ENCODE measurements at places on chromosomes 11 and 22.

DNA sequence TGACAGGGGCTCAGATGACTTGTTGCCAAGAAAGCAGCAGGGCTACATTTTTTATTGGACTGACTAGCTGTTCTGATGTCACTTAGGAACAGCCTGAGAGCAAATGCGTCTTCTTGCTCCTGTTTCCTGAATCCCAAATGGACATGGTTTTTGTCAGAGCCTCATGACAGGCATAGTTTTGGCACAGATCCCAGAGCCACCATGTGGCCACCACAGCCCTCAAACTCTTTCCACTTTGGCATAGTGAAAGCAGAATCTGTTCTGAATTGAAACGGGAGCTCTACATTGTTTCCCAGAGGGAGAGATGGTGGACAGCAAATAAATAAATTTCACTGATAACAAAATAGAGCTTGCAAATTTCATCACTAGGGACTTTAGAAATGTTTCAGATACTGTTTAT, 222.2 kb downstream of the C11orf87 start:
- DNase-seq, result no peak

- no peak for DNase-seq
Measured at GRCh38 chr11:129023968-129024676, 81.5 kb upstream of the TP53AIP1 start.

DNA sequence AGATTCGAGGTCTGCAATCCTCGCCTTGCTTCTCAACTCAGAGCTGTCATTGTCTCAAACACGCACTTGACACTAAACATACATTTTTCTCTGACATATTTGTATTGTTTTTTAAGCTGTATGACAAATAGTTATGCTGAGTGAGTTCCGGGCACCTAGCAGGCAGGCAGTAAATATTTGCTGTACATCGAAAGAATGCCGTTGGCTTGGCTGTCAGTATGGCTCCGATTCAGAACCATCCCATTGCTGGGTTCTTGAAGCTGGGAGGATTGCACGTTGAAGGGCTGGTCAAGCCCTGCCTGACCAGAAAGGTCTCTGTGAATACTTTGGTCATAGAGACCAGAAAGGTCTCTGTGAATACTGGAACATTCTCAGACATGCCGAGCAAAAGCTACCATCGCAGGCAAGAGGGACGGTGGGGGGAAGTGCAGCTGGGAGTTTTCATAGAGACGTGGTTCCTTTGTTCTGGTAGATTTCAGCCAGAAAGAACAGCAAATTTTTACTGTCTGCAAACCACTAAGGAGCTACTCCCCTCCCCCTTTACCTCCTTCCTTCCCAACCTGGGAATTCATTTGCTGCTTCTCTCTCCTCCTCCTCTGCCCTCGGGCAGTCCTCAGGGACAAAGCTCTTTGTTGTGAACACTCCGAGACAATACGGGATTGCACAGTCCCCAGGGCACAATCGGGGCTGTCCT, 202.2 kb upstream of the SORL1-AS1 start:
- no peak for DNase-seq

DNA sequence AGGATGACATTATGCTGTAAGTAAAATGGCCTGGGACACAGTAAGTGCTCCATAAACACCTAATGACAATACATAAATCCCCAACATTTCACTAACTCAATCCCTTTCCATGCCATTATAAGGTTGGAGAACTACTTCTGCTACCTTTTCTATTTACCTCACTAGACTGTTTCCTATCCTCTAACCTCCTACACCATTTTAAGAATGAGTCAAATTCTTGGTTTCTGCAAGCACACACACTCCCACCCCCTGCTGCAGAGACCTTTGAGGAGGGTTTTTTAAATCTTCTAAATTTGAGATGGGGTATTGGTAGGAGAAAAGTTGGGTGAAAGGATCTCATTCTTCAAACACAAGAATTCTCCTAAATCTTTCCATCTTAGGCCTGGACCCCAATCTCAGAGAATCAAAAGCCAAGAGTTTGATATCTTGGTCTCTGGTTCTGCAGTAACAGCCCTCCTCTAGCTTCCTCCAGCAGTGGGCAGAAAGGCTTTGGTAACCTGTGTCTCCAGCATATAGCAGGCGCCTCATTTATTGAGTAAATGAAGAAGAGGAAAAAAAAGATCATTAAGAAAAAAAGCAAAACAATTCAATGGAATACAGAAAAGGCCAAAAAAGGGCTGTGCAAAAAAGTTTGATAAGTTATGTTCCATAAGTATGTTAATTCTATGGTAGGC, 42.3 kb downstream of the SYTL2 start:
- no peak for DNase-seq

DNA sequence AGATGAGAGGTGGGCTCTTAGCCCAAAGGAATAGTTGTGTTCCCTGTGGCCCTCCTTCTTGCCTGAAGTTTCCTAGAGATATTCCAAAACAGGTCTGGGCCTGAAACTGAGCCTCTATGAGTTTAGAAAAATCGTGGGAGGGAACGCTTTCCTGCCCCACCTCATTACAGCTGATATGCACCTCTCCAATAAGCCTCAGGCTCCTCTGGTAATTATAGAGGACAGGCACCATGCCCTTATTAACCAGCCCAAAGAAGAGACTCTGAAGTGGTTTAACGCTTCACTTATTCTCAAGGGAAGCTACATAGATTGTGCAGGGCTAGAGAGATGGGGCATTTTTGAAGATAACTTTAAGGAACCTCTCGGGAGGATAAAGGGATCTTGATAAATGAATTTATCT, 3.4 kb upstream of the MPZL2 start:
- no peak for DNase-seq

DNA sequence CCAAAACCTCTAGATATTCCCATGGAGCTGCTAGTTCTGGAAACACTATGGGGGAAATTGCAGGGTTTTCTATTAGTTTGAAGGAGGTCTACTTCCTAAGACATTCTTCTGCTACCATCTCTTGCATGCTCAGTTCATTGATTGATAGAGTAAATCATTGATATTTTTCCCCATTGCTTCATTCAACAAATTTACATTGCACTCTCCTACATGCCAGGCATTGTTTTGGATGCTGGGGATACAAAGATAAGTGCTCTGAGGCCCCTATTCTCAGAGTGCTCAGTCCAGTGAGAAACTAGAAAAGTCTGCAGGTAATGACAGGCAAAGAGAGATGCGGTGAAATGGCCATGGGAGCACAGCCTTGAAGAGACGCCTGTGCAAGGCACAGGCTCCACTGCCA, 313.1 kb downstream of the KIRREL3 start:
- DNase-seq, result no peak

- DNase-seq, result no peak
Measured at GRCh38 chr11:71212871-71213559, 39.4 kb downstream of the SHANK2 start.

GRCh38 chr11:116640641-116641402, 132.0 kb downstream of the BUD13 start:
- DNase-seq, result no peak

GRCh38 chr11:44659641-44660040, 67.1 kb upstream of the TSPAN18 start:
- DNase-seq, result no peak

DNA sequence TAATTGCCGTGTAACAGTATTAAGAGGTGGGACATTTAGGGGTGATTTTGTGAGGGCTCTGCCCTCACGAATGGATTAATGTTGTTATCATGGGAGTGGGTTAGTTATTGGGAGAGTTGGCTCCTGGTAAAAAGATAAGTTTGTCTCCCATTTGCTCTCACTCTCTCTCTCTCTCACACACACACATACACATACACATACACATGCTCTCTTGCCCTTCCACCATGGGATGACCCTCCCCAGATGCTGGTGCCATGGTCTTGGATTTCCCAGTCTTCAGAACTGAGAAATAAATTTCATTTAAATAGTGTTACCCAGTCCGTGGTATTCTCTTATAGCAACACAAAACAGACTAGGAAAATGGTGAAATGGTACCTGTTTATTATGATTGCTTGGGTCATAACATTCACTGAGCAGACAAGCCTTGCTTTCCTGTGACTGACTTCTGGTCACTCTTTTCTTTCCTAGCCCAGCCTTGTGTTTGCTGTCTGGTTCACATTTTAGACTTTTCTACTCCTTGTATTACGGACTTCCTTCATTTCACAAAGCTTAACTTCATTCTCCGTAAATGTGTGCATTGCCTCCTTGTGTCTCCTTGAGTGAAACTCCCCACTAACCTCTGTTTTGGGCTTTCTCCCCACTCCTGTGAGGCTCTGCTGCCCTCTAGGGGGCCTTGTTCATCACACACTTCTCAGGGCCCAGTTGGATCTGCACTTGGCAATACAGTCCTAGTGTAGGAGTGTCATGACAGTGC, 206.5 kb upstream of the CTSC start:
- DNase-seq, result peak; percentile 54

GRCh38 chr22:49226096-49226495, 601.6 kb downstream of the BRD1 start:
- DNase-seq, result no peak
